NCI-H774 (cell line): ENCODE measurements at places on chromosomes 16 and 17.
A peak's percentile ranks its signal among the peaks of the same experiment; 100 is the strongest.

- no peak for DNase-seq
Measured at GRCh38 chr16:86635176-86635876, 57.0 kb downstream of the FOXL1 start.

GRCh38 chr16:72530434-72530833, 358.5 kb upstream of the PMFBP1 start:
- DNase-seq, result no peak

- no peak for DNase-seq
Measured at GRCh38 chr16:31780342-31780741, 93.3 kb upstream of the ZNF267 start.

GRCh38 chr17:77676237-77676661, 282.3 kb upstream of the TNRC6C start:
- no peak for DNase-seq

DNA sequence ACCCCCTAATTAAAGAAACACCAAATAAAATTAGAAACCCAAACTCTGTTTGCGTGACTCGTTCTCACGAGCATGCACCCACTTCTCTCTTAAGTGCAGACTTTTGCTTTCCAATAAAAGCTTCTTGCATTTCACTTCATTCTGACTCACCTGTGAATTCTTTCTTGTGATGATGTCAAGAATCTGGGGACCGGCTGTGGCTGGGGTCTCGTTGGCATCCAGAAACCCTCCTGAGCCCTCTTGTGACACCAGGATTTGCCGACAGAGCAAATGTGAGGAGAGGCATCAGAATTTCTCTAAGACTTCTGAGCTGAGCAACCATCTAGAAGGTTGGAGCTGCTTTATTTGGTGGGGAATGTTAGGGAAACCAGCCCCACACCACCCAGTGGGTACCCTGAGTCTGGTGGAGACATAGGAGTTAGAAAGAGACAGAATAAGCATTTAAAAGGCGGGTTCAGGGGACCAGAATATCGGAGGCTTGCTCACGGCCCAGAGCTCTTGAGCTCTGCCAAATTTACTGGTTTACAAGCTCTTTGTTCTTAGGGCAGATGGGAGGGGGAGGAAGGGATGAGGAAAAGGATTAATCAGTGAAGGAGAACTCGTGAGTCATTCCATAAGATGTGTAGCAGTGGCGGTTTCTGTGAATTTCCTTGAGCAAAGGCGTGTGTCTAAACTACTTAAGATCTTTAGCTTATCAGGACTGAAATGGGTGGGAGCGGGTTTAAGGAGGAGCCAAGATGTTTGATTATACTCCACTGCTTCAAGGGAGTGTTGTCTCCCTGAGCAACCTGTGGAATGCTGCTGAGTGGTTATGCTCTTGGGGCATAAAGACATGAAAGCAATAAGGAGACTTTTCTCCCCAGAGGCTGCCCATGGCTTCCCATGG, 24.2 kb upstream of the TMC5 start:
- DNase-seq, result no peak

- no peak for DNase-seq
Measured at GRCh38 chr17:68498479-68499326, 13.5 kb upstream of the PRKAR1A start.

DNA sequence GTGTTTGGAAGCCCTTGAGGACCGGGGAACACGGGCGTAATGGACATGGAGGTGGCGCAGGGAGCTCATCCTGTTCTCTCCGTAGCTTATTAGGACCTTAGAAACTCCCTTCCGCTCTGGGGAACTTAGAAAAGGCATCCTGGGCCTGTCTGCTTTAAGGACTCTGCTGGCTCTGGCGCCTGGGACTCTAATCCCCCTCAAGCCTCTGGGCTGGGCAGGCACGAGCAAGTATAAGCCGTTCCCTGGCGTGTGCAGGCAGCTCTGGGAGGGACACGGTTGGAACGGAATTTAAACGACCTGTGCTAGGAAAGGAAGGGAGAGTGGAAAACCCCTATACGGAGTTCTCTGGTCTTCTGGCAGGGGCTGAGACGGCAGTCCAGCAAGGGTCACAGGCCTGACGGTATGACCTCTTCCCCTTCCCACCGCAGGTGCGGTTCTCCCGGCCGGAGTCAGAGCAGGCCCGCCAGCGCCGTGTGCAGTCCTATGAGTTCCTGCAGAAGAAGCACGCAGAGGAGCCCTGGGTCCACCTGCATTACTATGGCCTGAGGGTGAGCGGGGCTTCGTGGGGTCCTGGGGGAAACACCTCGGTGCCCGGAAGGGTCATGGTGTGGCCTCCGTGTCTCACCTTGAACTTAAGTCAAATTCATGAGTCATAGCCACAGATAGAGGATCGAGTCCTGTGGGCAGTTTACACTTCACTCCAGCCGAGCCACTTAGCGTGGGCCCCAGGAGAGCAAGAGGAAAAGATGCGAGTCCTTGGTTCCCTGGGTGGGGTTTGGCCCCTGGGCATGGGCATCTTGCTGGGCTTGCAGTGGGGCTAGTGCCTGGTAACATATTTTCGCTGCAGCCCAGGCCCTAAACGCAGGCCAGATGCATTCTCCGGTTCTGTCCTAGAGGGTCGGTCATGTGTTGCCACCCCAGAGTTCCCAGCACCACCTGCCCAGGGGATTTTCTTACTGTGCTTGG, 17.7 kb downstream of the POLR3E start:
- DNase-seq, result no peak

DNA sequence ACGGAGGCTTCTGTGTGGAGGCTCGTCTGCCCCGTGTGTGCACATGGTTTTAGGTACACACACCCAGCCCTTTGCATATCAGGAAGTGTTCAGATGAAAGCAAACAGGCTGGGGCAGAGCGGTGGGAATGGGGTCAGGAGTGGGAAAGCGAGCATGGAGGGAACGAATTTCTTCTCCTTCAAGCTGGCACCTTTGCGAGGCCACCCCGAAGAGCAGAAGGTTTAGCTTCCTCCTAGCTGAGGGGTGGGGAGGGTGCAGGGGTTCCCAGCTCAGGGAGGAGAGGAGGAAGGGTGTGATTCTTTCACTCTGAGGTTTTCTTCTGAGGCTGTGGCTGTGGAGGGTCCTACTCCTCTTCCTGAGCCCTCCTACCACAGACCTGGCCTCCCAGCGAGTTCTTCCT, 83.6 kb downstream of the ABR start:
- no peak for DNase-seq

- no peak for DNase-seq
Measured at GRCh38 chr17:4110152-4110551, 32.7 kb downstream of the ZZEF1 start.

DNA sequence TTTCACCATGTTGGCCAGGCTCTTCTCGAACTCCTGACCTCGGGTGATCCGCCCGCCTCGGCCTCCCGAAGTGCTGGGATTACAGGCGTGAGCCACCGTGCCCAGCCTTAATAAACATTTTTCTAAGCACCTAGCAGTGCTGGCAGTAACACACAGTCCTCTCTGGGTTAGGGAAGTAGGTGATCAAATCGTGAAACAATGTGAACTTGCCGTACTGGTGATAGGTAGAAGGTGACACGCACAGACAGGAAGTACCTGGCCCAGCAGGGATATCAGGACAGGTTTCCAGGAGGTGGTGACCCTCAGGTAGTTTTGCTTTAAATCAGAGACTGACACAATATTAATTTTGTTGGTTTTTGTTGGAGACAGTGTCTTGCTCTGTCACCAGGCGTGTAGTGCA, 4.5 kb downstream of the PLD2 start:
- DNase-seq, result no peak

DNA sequence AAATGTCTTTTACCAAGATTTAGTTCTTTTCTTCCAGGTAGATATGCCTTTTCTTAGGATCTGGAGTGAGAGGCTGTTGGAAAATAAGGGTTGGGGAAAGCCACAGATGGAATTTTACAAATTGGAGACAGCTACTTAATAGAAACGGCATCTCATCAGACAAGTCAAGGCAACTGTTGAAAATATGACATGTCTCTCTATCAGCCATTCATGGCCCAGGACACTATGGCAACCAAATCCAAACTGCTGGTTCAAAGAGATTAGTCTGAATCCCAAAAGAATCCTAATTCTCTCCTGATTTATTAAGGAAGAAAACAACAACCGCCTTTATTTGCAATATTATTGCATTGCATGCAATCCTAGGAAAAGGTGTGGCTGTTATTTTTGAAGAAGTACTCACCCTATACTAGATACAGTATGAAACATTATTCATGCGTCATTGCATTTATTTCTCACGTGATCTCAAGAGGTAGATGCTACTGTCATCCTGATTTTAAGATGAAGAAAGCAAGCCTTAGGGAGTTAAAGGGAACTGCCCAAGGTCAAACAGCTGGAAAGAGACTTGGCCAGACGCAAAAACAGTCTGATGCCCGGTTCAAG, 12.6 kb upstream of the CEP20 start:
- DNase-seq, result no peak

- no peak for DNase-seq
Measured at GRCh38 chr16:54143934-54144571, 142.5 kb downstream of the IRX3 start.

- DNase-seq, result no peak
Measured at GRCh38 chr17:82043507-82043906, 6.0 kb upstream of the DCXR start.

DNA sequence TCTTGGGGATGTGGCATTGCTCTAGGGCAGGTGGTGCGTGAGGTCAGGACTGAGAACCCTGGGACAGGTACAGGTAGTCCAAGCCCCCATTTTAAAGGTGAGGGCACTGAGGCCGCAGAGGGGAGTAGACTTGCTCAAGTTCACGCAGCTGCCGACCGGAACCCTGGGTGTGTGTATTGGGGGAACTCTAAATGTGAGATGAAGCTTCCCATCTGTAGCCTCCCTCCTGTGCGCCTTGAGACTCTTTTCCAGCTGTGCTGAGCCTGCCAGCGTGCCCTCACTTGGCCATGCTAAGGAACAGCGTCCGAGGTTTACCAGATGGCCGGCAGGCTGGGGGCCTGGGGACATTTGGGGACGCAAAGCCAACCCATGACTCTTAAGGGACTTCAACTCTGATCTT, 79.0 kb upstream of the CDC42EP4 start:
- no peak for DNase-seq

- DNase-seq, result no peak
Measured at GRCh38 chr17:62134397-62134796, 69.3 kb upstream of the MED13 start.

DNA sequence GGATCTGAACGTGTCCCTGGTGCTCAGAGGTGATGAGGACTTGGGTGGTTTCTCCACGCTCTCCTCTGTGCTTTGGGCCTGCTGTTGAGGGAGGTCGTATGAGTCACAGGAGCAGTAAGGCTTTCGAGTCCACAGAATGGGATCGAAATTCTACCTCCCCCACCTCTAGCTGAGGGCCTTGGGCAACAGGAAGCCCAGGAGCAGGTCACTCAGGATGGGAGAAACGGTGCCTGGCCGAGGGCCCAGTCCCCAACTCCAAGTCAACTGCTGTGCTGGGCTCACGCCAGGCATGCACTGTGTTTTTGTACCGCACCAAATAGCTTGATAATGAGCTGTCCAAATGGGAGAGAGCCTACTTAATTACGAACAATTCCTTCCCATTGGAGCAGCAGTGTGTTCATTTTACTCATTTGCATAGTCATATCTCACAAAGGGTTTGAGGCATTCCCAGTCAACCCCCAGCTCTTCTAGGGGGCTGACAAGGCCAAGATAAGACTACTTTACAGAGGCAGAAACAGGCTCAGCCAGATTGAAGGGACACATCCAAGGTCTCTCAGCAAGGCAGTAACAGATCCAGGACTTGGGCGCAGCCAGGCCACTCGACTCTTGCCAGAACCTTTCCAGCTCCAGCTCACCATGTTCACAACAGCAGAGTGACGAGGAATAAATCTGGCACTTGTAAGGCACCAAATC, 53.6 kb downstream of the WNT3 start:
- DNase-seq, result no peak

- DNase-seq, result no peak
Measured at GRCh38 chr17:64192589-64192988, 62.6 kb upstream of the ERN1 start.

- no peak for DNase-seq
Measured at GRCh38 chr17:68238164-68238870, 9.5 kb upstream of the AMZ2 start.

GRCh38 chr17:66557886-66558285, 255.5 kb downstream of the PRKCA start:
- DNase-seq, result no peak

DNA sequence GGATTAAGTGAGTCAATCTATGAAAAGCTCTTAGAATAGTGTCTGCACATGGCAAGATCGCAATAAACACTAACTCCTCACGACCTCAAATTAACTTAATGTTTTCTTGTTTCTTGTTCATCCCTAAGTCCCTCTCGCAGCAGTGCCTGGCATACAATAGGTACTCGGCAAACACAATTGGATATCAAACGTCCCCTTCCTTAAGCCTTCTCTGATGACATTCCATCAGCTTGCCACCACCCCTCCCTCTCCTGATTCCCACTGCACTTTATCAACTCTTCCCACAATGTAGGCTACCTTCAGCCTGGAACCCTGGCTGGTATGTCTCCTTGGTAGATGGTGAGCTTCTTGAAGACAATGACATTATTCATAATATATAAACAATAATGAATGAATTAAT, 33.3 kb downstream of the CCDC42 start:
- DNase-seq, result no peak

GRCh38 chr16:79605999-79606398, 5.5 kb upstream of the MAF start:
- DNase-seq, result no peak

DNA sequence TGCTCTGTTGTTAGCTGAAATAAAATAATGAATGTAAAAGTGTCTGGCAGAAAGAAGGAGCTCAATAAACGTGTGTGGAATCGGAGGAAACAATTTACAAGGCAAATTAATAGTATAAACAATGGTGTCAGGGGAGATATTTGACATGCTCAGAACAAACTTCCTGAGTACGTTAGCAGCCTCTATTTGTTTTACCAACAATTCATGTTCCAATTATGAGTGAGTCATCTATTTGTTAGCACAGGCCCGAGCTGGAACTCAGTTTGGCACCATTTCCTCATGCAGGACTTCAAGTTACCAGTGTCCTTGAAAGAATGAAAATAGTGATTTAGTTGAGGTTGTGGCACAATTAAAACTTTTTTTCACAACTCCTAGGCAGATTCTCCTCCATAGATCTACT, 9.1 kb downstream of the ASIC2 start:
- peak; percentile 58 for DNase-seq

DNA sequence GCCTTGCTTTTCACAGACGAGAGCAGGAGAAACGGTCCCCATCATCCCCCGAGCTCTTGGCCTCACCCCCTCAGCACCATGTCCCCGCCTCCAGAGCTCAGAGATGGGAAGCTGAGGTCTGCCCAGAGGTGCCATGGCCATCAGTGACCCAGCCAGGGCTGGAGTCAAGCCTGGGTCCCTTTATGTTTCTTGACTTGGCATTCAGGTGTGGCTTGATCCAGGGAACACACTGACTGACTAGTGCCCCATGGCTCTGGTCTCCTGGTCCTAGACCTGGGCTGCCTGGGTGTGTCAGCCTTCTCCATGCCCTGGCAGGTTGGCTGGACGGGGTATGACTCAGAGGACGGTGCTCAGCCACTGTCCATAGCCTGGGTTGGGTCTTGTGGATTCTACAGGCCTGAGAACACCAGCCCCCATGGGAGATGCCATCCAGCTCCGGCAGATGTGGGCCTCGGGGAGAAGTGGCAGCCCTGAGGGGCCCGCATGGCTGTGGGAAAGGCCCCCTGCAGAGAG, 54.2 kb downstream of the ZFPM1 start:
- DNase-seq, result no peak

- no peak for DNase-seq
Measured at GRCh38 chr17:76272541-76273444, 7.6 kb downstream of the UBALD2 start.

GRCh38 chr17:58051468-58051867, 31.8 kb upstream of the DYNLL2 start:
- no peak for DNase-seq
